ENCODE measurements at places on chromosomes 7 and 10.

DNA sequence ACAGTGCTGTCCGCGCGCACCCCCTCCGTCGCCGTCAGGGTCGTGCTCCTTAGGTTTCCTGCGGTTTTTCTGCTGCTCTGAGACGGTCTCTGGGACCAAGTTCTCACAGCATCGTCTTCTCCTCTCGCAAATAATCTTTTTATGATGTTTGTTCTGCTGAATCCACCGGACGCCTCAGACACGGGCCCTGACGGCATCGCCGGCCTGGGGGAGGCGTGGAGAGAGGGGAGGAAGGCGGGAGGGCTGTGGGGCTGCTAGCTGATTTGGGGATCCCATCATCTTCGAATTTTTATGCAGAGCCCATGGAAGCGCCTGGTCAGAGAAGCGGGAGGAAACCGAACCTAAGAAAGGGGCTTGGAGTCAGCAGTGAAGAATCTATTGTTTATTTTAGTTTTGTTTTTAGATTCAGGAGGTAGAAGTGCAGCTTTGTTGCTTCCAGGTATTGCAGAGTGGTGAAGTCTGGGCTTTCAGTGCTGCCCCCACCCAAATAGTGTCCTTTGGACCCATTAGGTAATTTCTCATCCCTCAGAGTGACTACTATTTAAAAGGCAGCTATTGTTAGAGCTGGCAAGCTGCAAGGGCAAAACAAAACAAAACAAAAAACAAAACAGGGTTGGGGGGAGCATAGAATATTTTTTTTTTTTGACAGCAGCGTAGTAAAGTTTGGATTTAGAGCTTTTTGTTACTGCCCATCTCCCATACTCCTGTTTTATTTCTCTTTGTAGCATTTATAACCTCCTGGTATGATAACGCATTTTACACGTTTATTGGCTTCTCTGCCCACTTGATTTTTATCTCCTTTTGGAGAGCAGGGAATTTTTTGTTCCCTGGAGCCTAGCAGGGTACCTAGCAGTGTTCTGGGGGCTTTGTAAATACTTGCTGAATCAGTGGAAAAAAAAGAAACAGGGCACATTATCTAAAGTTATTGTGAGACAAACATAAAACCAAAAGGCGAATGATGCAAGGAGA lies 92.6 kb downstream of the SPAG6 start:
- H3K27me3 ChIP-seq = no peaks in the 10 kb centered on the region
- peak; percentile 7 for DNase-seq
- peaks cover 7% of the 10 kb centered on the region for H3K4me1 ChIP-seq
- H3K4me3 ChIP-seq = peak overlapping the region; percentile 75
- peak overlapping the region; percentile 83 for H3K27ac ChIP-seq
- no peaks in the 10 kb centered on the region for H3K36me3 ChIP-seq

DNA sequence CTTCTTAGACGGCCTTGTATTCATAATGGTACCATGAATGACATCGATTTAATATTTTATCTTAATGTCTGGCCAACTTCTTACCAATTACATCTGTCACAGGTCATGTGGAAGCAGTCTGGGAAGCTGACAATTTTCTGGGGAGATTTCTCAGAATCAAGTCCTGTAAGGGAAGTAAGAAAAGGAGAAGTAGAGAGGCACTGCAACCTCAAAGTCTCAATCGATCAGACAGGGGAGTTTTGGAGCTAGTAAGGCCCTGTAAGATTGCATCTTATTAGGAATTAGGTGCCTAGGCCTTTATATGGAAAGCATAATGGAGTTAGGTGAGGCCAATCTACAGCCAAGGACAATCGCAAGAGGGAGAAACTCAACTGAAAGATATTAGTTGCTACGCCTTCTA lies 694.6 kb upstream of the SORCS1 start:
- no peaks in the 10 kb centered on the region for H3K27me3 ChIP-seq
- H3K4me1 ChIP-seq = no peaks in the 10 kb centered on the region
- DNase-seq = no peak
- no peak overlapping the region for H3K27ac ChIP-seq
- no peak overlapping the region for H3K4me3 ChIP-seq
- H3K36me3 ChIP-seq = no peaks in the 10 kb centered on the region

DNA sequence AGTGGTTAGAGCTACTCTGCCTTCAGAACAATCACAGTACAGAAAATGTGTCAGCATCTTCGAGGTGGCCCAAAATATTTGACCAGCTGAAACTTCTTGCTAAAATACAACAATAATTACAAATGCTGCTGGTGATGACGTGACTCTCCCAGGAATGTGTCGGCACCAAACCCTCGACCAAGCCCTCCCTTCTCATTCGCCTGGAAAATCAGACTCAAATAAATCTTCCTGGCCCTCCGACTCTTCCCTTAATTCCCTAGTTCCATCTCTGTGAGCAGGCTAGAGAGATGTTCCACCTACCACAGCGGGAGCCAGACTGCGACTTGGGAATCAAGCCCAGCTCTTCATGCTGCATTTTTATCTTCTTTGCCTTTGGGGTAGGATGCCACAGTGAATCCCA lies 4.1 kb downstream of the PRSS2 start:
- H3K4me1 ChIP-seq = no peaks in the 10 kb centered on the region
- H3K36me3 ChIP-seq = no peaks in the 10 kb centered on the region
- H3K27ac ChIP-seq = no peak overlapping the region
- DNase-seq = no peak

DNA sequence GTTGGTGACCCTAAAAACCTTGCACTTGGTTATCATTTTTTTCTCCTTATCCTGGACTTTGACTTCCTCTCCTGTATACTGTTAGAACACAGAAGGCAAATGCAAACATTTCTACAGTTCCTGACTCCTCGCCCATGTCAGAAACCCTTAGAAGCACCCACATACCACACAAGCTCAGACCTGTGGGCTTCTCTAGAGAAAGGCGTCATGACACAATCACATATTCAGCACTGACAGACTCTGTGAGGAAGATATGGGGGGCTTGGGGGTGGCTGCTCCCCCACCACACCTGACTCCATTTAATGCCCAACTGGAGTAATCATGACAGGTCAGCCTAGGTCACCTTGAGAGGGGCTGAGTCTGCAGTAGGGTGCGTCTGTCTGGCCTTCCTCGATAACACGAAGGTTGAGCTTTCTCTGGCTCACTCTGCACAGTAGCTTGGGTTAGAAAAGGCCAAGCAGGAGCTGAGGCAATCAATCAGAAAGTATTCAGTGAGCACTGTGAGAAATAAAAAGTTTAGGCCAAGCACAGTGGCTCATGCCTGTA lies 50.9 kb downstream of the CCDC3 start:
- no peak overlapping the region for H3K27ac ChIP-seq
- H3K36me3 ChIP-seq = no peaks in the 10 kb centered on the region
- no peak overlapping the region for H3K4me3 ChIP-seq
- DNase-seq = no peak
- H3K27me3 ChIP-seq = no peaks in the 10 kb centered on the region

GRCh38 chr7:78191475-78192079 lies 393.0 kb downstream of the PHTF2 start:
- no peak overlapping the region for H3K4me3 ChIP-seq
- H3K27ac ChIP-seq = no peak overlapping the region
- H3K27me3 ChIP-seq = no peaks in the 10 kb centered on the region

DNA sequence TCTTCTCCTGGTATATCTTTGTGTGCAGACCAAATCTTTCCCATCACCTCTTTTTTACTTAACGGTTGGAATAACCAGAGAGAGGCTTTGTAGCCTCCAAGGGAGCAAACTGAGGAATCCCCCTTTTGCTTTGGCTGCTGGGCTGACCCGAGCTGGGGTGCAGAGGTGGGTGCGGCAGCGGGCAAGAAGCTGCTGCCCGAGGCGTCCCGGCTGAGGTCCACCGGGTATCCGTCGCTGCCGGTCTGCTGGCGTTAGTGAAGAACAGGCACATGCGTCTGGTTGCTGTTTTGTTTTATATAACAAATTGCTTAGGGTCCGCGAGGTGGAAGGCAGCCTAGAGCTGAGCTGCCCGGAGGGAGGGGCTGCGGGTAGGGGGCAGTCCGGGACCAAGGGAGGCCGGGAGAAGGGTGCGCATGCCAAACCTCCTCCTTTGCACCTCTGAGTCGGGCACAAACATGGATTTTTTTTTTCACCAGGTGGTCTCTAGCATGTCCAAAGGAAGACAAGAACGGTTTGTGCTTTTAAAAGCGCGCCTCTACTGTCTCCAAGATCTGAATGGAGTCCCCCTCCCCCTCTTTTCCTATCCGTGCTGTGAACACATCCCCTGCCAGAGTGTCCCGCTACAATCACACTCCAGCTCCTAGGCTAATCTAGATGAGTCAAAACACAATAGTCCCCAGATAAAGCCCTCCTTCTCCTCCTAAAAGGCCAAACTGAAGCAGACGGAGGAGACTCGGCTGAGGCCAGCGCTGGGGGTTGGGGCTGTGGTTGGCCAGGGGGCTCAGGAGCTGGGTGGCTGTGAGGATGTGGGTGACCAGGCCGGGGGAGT lies 6.8 kb upstream of the GATA3 start:
- no peaks in the 10 kb centered on the region for H3K36me3 ChIP-seq
- H3K27ac ChIP-seq = no peak overlapping the region
- H3K4me3 ChIP-seq = no peak overlapping the region

- H3K4me1 ChIP-seq = no peaks in the 10 kb centered on the region
- H3K36me3 ChIP-seq = no peaks in the 10 kb centered on the region
- H3K27ac ChIP-seq = no peak overlapping the region
- H3K27me3 ChIP-seq = no peaks in the 10 kb centered on the region
Measured at GRCh38 chr10:85600026-85600743, 766.4 kb downstream of the GRID1 start.

DNA sequence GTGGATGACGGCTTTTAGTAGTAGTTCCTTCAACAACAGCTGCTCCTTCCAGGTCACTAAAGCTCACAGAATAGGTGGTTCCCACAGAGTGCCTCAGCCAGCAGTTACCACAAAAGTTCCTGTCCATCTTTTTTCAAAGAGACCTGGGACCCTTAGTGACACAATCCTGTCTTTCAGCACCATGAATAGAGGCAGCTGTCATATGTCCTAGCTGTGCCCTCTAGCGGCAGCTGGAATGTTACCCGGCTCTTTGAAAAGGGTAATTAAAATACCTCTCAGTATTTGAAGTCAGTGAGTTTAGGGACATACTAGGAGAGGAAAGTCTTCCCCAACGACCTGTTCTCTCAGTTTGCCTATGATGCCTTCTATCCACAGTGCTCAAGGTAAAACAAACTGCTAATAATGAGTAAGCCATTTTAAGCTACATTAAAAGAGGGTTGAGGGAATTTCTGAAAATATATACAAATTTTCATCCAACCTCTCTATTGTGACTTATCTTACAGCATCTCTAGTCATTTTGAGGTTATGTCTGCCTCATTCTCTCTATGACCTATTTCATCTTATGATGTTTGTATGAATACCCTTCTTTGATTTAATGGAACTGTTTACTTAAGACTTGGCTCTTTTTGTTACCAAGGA lies 290.8 kb downstream of the NXPH1 start:
- no peaks in the 10 kb centered on the region for H3K36me3 ChIP-seq
- H3K27me3 ChIP-seq = no peaks in the 10 kb centered on the region
- no peaks in the 10 kb centered on the region for H3K4me1 ChIP-seq
- peak; percentile 69 for DNase-seq
- no peak overlapping the region for H3K4me3 ChIP-seq

- H3K27me3 ChIP-seq = no peaks in the 10 kb centered on the region
- H3K4me1 ChIP-seq = no peaks in the 10 kb centered on the region
- H3K4me3 ChIP-seq = no peak overlapping the region
- no peaks in the 10 kb centered on the region for H3K36me3 ChIP-seq
Measured at GRCh38 chr7:138196971-138197896, 121.0 kb downstream of the AKR1D1 start.

DNA sequence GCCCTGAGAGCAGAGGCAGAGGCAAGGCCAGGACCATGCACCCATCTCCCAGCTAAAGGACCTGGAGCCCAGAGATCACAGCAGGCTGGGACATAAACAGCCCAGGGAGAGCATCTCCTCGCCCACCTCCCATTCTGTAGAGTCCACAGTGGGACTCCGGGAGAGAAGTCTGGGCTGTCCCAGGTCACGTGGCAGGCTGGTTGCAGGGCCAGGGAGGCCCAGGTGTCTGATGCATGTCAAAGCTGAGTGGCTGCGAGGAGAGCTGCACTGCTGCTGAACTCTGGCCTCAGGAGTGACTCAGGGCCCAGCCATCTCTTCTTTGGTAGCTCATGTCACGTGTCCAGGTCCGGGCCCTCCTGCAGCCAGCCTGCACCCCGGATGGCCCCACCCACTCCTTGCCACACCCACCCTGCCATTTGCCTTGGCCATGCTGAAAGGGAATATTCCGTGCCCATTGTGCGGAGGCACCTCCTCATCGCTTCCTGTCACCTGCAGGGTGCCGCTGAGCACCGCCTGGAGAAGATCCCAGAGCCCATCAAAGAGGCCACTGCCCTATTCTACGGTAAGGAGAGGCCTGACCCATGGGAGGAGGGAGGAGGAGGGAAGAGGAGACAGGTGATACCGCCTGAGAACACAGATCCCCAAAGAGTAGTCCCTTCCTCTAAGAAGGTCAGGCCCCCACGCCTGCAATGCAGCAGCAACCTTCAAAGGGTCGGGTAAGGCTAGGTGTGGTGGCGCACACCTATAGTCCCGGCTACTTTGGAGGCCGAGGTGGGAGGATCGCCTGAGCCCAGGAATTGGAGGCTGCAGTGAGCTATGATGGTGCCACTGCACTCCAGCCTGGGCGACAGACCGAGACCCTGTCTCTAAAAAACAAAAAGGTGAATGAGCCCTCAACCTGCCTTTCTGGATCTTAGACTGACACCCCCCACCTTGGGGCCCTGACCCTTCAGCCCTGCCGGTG lies 12.6 kb upstream of the SH2B2 start:
- H3K4me1 ChIP-seq = peaks cover 9% of the 10 kb centered on the region
- DNase-seq = no peak
- H3K27me3 ChIP-seq = no peaks in the 10 kb centered on the region
- H3K36me3 ChIP-seq = no peaks in the 10 kb centered on the region
- no peak overlapping the region for H3K4me3 ChIP-seq

- H3K4me1 ChIP-seq = peaks cover 12% of the 10 kb centered on the region
- H3K27me3 ChIP-seq = peaks cover 13% of the 10 kb centered on the region
- DNase-seq = no peak
- H3K4me3 ChIP-seq = peak within 1 kb of the TSS; percentile 84
- H3K36me3 ChIP-seq = no peaks in the 10 kb centered on the region
Measured at GRCh38 chr10:27745732-27746396, at the start of gene MKX. Gene MKX (minus strand): TSS chr10:27745819. CDS start chr10:27743415, 2,404 bp downstream.

DNA sequence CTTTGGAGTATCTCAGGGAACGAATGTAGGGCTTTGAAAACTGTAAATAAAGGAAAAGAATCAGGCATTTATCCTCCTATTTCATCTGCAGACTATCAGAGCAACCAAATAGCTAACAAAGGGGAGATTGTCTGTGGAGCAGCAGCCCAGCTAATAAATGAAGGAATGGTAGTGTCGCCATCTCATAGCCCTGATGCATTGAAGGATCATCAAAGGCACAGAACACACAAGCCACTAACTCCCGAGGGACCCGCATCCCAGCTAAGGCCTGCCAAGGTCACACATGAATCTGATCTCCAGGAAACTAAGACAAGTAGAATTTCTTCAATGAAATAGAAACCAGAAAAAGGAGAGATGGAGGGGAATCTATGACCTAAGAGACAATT lies 38.2 kb downstream of the CALML5 start:
- H3K4me3 ChIP-seq = no peak overlapping the region
- no peak overlapping the region for H3K27ac ChIP-seq
- no peaks in the 10 kb centered on the region for H3K27me3 ChIP-seq
- no peak for DNase-seq
